Fibroblast of skin of left quadriceps (primary cell): ENCODE measurements at places on chromosomes 3 and 15.

- no peak for DNase-seq
Observed at GRCh38 chr15:74897300-74897701, 7.5 kb downstream of the MPI start.

DNA sequence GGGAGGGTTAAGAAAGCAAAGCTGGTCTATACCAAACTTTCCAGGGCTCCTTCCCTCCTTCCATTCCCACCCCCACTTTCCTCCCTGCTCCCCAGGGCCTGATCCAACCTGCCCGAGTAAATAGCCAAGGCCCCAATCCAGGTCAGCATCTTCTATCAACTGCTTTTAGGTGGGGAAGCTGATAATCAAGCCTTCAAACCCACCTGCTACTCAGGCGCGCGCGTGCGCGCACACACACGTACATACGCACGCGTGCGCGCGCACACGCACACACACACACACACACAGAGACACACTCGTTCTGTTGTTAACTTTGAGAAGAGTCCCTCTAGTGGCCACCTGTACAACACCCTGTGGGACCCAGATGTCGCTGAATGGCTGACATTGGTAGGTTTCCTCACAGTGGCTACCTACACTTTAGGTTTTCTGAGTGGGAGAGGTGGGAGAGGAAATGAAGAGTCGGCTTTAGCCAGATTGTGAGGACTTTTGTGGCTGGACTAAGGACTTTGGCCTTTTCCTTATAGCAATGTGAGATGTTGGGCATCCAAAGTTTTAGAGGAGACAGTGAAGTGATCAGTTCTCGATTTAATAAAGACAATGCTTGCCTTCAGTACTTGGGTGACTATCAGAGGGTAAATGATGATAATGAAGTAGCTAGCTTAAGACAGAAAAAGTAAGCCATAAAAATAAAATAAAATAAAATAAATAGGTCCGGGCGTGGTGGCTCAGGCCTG, 179.9 kb upstream of the C2CD4B start:
- peak; percentile 34 for DNase-seq

DNA sequence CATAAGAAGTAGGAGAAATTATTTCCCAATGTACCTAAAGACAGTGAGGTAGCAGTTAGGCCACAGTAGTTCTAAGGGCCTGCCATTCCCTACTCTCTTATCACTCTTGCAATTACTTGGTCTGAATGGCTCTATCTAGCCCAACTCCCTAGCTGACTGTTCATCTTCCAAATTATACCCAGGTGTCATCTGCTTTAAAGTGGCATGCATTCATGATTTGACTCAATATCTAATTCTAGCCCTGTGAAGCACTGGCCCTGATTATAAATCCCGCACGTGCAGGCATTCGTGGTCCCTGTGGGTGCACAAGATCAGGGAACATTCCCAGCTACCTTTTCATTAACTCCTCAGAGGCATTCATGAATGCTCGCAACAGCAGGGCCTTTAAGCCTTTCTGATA, 43.1 kb upstream of the ZNF774 start:
- no peak for DNase-seq

DNA sequence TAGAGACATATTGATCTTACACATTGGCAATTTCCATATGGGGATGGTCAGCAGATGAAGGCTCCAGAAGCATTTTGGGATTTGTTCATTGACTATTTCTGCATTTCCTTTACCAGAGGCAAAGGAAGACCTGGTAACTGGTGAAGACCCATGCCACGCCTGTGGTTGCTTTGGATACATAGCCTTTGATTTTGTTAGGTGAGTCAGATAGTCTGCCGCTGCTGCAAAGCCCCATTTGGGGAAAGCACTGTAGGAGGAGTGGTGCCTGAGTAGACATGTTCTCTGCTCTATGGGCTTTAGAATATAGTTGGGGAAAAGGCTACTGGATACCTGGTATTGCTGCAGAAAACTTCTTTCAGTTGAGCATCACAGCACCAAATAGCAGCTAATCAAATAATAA, 56.8 kb downstream of the TFG start:
- no peak for DNase-seq

GRCh38 chr3:182136008-182136910, 424.5 kb downstream of the SOX2 start:
- no peak for DNase-seq

DNA sequence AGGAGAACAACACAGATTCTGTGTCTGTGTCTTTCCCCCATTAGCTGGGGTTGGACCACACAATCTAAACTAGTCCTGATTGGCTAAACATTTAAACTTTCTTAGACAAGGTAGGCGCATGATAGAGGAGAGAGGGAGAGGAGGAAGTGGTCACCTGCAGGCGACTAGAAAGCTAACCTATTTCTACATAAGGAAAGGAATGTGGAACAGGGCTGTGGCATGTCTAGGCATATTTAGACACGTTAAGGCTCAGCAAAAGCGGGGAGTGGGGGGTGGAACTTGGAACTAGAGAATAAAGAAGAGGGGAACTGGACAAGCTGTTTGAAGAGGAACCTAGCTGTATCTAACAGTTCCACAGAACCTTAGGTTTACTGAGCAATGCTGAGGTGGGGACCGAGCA, 12.8 kb downstream of the LRRC28 start:
- no peak for DNase-seq

- DNase-seq: no peak
Observed at GRCh38 chr15:65084500-65085206, 8.1 kb downstream of the KBTBD13 start.

GRCh38 chr15:75123395-75123794, 78.3 kb upstream of the C15orf39 start:
- peak; percentile 83 for DNase-seq

DNA sequence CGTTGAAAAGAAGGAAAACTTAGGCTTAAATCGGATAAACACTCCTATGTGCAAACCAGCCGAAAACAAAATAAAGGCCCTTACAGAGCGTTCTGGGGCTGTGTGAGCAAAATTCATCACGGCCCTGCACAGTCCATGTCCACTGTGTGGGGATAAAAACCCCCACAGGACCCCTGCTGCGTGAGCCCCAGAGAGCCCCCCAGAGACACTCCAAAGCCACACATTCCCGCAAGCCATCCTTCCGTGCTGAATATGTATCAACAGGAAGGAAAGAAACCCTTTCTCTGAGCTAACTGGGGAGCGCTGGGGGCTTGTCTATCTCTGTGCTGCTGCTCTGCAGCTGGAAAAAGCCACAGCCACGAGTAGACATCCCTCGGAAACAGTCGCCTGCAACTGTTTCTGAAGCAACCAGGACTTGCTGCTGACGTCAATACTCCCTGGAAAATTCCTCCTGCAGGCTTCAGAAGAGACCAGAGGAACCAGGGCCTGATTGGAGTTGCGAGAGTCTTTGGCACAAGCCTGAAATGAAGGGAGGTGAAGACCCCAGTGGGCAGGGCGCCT, 72.7 kb downstream of the NUP210 start:
- no peak for DNase-seq

- DNase-seq: no peak
Observed at GRCh38 chr15:43808960-43809678, 8.7 kb downstream of the HYPK start.
